ENCODE measurements at places on chromosomes 1 and 21.

- no peak for DNase-seq
These were observed 65.3 kb upstream of the MAN1A2 start for GRCh38 chr1:117301901-117302300.

- DNase-seq, result no peak
These were observed 44.1 kb upstream of the BCL10 start for GRCh38 chr1:85320371-85321131.

GRCh38 chr1:109025694-109026093 lies 16.2 kb downstream of the WDR47 start:
- no peak for DNase-seq

DNA sequence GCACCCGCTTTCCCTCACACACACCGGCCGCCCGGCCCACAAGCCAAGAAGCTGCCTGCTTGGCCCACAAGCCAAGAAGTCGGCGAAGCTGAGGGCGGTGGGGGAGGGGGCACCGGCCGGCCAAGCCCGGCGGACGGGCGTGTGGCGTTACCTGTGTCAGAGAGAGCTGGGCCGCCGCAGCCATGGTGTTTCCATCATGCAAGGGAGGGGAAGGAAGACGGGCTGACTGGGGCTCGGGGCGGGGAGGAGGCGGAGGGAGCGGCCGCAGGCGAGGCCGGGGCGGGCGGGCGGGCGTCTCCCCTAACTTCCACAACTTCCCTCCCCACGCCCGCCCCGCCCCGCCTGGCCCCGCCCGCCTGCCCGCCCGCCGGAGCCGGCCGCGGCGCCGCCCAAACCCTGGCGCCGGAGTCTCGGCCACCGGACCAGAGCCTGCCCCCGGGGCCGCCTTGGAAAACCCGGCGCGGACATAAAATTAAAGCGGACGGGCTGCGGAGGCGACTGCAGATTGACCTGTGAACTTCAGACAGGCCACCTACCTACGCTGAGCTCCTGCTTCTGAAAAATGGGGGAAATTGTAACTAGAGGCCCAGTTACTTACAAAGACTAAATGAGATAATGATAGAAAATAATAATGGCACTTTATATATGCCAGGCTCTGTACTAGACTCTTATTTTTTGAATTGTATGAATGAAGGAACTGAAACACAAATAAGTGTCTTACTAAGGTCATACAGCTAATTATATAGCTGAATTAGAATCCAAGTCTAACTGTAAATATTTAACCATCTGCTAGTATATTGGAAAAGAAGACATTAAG lies at the start of gene EPS15:
EPS15 (minus strand) TSS at position 219 of the 817 bp plus-strand sequence; CDS start at position 184, 35 bp downstream.
- peak; percentile 16 for DNase-seq

GRCh38 chr21:36709868-36710728 lies 11.2 kb downstream of the SIM2 start:
- DNase-seq, result no peak

- DNase-seq, result peak; percentile 98
These were observed at the start of gene ASPM for GRCh38 chr1:197146101-197147095. Gene ASPM (minus strand): TSS chr1:197146669. CDS start chr1:197146437, 232 bp downstream.

- no peak for DNase-seq
These were observed 47.8 kb downstream of the SELENOF start for GRCh38 chr1:86865973-86866637.

All from NCI-H1092 treated with DMSO at 0.1 percent for 48 hours (cell line).